Stimulated activated CD4-positive, alpha-beta T cell treated with anti-CD3 and anti-CD28 coated beads, Interleukin-4, amount 100 ng/mL, for 48 hours (primary cell): ENCODE measurements at places on chromosomes 12 and 14.

DNA sequence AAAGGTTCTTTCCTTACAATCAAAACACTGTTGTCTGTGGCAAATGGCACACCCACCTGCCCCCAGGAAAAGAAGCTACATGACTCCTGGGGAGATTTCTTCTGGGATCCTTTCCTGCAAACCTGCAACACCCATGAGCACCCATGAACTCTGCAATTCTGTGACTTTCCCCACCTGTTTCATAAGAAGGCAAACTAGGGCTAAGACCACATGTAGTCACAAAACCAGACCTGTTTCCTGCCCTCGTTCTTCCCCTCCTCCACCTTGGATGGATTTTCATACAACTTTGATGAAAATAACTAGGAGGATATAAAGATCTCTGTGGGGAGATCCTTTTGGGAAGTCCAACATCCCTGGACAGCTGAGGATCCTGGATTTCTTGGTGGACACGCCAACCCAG lies 1084.7 kb downstream of the BCL11B start:
- DNase-seq, result no peak

DNA sequence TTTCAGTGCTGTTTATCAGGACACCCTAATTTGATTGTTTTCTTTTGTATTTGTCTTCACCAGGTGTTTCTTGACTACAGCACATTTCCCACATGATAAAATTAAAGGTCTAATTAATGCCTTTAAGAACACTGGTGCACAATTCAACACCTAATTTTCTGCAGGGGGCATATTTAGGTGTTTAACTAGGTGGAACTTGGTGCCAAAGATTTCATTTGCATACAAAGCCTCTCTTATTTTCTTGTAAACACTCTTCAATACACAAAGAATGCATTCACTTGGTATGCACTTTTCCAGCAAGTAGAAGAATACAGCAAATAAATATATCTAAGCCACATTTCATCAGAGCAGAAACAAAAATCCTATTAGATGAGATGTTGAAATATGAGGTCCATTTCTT lies 646.2 kb upstream of the FOXG1 start:
- no peak for DNase-seq

DNA sequence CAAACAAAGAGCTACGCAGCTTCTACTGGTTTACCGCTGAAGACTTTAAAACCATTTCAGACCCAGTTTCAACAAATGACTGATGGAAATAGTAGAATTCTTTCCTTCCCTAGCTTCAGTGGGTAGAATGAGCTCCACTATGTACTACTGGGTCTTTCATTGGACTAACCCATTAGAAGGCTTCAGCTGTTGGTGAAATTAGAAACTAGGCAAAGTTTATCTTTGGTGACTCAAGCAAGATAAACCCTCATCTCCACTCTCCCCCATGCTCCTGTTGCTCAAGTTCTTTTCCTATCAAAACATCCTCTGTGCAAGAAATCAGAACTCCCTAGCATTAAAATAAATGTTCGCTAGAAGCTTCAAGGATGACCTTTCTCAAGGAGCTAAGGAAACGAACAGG lies 159.2 kb downstream of the PAWR start:
- DNase-seq, result no peak

DNA sequence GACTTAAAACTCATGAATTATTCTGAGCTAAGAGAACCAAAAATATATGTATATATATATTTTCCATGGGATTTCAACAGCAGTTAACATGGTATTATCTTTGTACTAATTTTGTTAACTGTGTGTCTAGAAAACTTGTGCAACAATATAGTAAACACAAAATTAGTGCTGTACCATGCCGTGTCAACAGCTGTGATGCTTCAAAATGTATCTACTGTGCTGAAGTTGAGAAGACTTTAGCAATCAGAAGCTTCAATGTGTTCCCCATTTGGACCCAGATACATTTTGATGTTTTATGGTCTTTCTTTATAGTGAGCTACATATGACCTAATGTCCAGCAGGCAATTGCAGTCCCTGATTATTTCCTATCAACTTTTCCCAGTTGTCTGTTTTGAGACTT lies 405.7 kb downstream of the DIO2 start:
- no peak for DNase-seq

GRCh38 chr12:12301122-12301521 lies 34.3 kb upstream of the LRP6 start:
- DNase-seq, result no peak

- peak; percentile 24 for DNase-seq
Measured at GRCh38 chr12:7460375-7461259, 16.7 kb upstream of the CD163L1 start.
